Heart right ventricle (tissue), 16 donors: ENCODE measurements at places on chromosomes 11 and 22.

DNA sequence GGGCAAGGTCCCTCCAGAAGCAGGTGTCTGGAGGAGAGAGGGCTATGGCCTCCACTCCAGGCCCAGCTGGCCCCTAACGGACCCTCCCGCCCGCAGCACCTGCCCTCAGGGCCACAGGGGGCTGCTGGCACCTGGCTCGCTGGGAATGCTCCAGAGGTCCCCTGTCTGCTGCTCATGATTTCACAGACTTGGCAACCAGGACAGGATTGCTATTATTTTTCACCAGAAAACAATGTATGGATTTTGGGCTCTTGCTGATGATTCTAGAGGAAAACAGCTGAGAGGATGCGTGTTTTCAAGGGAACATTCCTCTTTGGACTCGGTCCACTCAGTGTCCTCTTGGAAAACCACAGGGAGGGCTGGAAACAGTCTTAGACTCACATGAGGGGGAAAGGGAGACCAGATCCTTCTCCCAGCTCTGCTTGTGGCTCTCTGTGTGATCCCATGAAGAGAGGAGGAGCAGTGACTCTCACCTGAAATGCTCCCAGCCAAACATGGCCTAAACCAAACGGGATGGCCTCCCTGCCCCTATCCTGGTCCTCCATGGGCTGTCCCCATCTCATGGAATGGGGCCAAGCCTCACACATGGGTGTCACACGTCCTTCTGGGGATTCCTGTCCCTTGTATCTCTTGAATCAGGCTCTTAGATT, 15.8 kb downstream of the MYEOV start:
- no peak for DNase-seq

DNA sequence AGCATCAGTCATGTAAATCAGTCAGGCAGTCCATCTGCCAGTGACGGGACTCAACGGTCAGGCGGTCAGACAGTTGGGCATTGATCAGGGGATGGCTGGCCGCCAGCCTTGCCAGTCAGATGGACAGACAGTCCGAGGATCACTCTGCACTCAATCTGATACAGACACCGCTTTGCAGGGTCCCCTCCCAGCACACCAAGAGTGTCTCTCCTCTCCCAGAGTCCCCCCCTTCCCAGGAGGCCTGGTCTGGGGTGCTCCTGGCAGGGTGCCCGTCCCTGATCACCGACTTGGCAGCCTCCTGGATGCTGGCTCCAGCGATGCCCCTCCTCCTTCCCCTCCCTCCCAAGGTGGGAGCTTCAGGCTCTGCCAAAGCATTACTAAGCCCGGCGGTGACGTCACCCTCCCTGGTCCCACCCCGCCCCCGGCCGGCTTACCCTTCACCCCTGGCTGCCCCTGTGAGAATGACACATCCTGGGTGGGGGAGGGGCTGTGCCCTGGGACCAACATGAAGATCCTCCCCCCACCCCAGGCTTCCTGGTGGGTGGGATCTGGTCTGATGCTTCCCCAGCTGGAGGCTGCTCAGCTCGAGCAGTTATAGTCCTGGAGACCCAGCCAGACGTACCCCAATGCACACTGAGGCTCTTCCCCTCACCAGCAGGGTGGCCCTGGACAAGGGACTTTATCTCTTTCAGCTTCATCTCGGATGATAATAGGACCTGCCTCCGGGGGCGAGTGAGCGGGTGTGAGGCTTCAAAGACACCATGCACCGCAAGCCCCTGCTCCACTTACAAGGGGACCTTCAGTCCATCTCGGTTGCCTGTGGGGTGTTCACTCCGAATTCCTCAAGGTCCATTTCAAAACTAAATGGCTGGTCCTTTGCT, 69.2 kb downstream of the CD82 start:
- peak; percentile 72 for DNase-seq

- DNase-seq, result no peak
These were observed 174.2 kb upstream of the DDI1 start for GRCh38 chr11:103862094-103862801.

GRCh38 chr11:126564566-126564965, 209.1 kb downstream of the ST3GAL4 start:
- DNase-seq, result no peak

DNA sequence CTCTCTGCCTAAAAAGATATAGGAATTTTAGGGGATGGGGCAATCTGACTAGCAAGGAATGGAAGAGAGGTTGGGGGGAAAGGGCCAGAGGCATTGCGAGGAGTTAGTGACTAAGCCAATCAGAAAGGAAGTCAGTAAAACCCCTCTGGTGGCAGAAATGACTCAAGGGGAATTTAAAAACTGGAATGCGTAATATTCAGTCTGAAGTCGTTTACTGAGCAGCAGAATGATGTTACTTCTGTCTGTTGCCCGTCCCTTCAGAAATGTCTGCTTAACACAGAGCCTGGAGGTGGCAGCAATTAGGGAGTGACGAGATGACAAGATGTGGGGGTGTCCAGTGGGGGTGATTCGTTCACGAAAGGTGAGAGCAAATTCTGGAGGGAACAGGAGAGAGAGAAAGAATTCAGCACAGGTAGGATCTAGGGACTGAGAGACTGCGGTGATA, 107.7 kb upstream of the CLMP start:
- DNase-seq, result no peak

DNA sequence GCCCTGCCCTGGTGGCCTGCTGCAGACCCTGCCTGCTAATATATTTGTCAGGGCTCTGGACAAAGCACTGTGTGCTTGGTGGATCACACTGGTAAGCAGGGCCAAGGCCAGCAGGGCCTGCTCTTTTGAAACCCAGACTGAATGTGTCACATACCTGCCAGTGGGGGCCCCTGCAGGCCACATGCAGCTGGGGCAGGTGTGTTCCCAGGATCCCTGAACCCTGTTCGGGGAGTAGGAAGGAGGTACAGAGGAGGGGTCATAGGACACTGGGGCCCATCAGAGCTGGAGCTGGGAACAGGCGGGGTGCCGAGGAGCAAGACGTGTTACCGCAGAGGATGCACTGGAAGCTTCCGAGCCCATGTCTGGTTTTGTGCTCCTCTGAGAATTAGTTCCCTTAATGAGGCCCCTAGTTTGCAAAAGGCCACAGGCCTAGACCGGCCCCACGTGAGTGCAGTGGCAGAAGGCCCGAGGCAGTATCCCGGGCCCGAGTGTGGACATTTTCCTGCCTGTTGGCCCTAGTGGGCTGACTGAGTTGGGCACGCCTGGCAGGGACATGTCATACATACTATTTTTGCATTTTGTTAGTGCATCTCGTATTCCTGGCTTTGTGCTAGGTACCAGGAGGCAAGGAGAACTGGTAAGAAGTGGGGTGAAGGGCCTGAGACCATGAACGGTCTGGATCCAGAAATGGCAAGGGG, 11.2 kb upstream of the ACR start:
- DNase-seq, result no peak

DNA sequence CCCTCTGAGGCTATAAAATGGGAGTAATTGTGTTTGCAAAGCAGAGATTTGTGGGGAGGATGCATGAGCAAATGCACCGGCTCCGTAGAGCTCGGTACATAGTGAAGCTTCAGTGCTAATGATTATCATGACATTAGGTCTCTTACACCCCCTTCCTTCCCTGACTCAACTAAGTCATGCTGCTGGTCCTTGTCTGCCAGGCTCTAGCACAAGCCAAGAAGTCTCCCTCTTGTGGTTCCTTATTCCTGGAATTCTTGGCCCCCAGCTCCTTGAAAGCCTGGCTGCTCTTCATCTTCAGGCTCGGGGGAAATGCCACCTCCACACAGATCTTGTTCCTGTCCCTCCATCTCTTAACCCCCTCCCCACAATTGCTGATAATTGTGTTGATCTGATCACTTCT, 45.7 kb upstream of the SYT13 start:
- no peak for DNase-seq

DNA sequence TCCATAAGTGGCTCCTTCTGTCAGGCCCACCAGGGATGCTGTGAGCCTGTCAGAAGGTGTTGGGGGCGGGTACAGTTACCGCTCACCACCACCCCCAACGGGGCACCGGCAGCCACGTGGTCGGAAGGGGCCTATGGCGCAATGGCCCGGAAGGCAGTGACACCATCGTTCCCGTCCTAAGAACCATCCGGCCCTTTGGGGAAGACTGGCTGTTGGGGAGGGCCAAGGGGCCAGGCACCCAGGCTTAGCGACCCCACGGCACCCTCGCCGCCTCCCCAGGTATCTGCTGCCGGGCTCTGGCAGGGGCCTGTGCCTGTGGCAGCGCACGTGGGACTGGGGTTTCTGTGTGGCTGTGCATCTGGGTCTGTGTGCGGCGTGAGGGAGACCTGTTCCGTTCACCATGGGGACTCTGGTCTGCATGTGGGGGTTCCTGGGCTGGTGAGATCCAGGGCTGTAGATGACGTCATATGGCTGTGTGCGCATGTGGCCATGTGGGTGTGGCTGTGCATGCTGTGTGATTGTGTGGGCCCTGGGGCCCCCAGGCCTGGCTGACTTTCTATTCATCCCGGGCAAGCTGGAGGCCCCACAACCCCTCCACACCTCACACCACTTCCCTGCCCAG, 717 bp downstream of the OSM start:
- DNase-seq, result peak; percentile 59

- no peak for DNase-seq
These were observed 888.5 kb downstream of the NTM start for GRCh38 chr11:132258875-132259274.

GRCh38 chr11:45354976-45355705, 69.0 kb upstream of the SYT13 start:
- peak; percentile 91 for DNase-seq

- no peak for DNase-seq
These were observed 12.7 kb downstream of the TOM1 start for GRCh38 chr22:35312198-35313059.

DNA sequence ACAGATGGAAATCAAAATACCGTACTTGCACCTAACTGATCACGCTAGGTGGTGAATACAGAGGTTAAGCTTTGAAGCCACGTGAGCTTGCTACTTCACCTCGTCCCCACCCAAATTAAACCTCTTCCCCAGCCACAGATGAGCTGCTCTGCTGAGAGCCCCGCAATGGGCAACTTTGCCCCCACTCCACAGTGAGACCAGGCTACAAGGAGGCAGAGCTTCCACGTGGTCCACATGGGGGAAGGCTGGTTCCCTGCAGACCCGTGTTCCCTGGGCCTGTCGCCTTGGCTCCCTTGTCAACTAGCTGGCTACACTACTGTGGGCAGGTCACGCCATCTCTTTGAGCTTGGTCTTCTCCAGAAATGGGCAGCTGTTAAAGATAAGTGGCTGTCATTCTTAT, 10.9 kb downstream of the CD5 start:
- no peak for DNase-seq

- no peak for DNase-seq
These were observed 3.0 kb upstream of the MRGPRD start for GRCh38 chr11:68983801-68984200.

GRCh38 chr11:71432761-71433647, 15.2 kb downstream of the DHCR7 start:
- DNase-seq, result no peak

DNA sequence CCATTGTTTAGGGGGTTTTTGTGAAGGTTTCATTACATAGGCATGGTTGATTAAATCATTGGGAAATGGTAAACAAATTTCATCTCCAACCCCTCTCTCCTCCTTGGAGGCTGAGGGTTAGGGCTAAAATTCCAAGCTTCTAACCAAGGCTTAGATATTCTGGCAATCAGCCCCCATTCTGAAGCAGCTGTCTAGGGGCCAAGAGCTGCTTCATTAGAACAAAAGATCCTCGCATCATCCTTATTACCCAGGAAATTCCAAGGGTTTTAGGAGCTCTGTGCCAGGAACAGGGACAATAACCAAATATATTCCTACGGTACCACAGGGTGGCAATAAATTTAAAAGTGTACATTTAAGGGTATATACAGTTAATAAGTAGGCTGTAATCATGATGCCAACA, 22.5 kb upstream of the EED start:
- no peak for DNase-seq

GRCh38 chr11:126731576-126732142, 268.9 kb downstream of the KIRREL3 start:
- no peak for DNase-seq

DNA sequence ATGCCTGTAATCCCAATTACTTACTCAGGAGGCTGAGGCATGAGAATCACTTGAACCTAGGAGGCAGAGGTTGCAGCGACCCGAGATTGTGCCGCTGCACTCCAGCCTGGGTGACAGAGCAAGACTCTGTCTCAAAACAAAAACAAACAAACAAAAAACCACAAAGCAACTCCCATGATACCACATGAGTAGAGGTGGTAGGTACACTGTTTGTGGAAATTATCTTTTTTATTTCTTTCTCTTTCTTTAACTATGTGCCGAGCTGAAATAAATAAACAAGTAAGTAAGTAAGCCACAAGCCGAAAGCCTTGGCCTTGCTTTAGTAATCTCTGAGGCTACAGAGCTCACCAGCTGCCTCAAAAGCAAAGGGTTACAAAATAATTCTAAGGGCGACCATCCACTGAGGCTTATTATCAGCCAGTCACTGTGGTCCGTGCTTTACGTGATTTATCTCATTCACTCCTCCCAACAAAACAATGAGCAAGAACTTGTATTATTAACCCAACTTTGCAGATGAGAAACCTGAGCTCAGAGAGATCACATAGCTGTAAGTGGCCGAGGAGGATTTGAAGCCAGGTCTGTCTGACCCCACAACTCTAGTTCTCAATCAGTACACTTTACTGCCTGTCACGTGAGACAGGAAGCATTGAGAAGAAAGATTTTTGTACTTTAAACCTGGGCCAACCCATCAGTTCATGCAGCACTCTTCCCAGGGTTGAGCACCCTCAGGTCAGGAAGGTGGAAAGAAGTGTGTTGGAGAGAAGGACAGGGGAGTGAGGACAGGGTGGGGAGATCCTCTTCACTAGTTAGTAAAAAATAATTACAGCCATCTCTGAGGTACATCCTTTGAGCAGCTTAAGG, 69.8 kb upstream of the MTMR2 start:
- DNase-seq, result no peak

- DNase-seq, result no peak
These were observed 315.8 kb downstream of the CTTN start for GRCh38 chr11:70713988-70714665.

- no peak for DNase-seq
These were observed 43.1 kb downstream of the CSNK2A3 start for GRCh38 chr11:11309906-11310305.

DNA sequence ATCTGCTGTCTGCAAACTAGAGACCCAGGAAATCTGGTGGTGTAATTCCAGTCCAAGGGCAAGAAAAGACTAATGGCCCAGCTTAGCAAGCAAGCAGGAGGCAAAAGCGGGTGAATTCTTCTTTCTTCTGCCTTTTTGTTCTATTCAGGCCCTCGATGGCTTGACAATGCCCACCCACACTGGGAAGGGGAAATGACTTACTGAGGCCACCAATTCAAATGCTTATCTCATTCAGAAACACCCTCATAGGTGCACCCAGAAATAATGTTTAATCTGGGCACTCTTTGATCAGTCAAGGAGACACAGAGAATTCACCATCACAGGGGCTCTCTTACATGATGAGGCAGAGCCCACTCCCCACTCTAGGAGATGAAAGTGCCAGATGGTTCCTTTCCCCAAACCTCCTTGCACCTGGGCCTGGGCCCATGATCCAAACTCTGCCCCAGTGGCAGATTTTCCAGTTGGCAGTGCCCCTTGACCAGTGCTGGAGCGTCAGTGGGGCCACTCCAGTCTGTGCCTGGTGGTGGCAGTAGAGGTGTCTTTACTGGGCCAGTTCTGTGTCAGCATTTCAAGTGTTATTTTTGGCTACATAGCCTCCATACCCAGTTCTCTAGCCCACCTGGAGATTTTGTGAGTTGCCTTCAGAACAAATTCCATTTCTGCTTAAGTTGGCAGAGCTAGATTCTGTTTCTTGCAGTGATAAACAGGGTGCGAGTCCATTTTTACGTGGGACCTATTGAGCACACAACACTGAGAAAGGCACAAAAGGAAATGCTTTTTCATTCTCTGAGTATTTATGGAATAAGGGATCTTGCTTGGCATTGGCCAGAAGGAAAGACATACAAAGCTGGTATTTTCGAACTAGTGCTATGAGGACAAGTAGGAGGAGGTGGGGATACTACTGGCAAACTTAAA, 7.5 kb downstream of the ELMOD1 start:
- no peak for DNase-seq

GRCh38 chr11:70233511-70233934, 30.4 kb downstream of the FADD start:
- DNase-seq, result no peak
